ENCODE measurements at places on chromosomes 2 and 18. TPM values are rescaled to one million over a fixed set of nuclear protein-coding genes. Genes with fewer than 3 reads are reported as not detected.

Gene SETBP1
- total RNA-seq: 71.7 TPM

DNA sequence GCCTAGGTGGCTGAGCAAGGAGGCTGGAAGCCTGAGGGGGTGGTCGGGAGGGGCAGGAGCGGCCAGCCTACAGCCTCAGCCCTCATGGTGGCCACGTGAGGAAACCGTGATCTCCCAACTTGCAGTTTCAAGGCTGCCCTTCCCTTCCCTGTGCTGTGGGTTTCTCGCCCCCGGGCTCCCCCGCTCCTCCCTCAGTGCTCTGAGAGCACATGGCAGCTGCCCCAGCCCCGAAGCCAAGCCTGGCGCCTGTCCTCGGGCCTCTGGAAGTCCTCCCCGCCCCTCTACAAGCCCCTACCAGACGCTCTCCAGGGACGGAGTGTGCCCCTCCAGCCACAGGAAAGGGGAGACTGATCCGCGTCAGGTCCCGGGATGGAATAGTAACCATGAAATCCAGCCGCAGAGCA is 586 bp upstream of the ANKRD23 start:
- no peak for DNase-seq

GRCh38 chr2:204486805-204487204 is 58.5 kb upstream of the PARD3B start:
- no peak for DNase-seq

- peak; percentile 10 for DNase-seq
Measured at GRCh38 chr2:241061275-241061674, 40.8 kb downstream of the MTERF4 start.

DNA sequence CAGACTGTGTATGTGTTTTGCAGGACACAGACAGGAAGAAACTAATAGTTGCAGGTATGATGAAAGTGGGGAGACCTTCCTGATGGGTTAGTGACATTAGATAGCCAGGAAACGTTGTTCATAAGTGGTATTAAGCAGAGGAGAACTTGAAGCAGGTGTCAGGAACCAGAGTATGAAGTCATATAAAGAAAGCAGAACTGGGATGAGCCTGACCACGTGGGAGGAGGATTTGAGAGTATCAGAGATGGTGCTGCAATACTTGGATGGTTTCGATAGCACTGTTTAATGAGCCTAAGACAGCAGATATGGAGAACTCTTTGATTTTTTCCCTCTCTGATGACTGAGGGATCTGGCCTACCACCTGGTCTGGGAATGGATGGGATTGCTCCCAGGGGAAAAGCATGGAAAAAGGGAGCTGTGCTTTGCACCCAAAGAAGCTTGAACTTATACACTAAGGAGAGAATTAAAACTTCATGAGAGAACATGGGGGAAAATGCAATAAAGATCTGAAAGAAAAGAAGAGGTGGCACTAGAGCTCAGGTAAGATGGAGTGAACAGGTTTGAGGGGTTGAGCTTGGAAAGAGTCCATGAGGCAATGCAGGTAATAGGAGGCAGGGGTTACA is 226.0 kb upstream of the LRRTM1 start:
- DNase-seq: no peak
